ENCODE measurements at places on chromosomes 6 and 20.

DNA sequence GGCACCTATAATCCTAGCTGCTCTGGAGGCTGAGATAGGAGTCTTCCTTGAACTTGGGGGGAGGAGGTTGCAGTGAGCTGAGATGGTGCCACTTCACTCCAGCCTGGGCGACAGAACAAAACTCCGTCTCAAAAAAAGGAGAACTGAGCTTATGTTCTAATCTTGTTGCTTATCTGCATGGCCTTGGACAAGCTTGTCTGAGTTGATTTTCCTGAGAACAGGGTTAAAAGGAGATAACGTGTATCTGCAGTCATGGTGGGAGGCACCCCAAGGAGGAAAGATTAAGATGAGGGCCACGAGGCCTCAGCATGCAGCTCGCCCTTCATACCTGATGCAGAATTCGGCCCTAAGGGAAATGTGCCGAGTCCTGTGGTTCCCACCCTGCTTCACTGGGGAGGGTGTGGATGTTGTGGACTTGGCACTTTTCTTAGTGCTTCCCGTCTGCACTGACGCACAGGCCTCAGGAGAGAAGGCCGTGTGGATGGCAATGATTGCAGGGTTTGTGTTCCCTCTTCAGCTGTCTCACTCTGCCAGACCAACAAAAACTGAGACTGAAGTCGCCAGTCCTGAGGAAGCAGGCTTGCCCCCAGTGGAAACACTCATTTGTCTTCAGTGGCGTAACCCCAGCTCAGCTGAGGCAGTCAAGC lies 56.3 kb downstream of the EZR start:
- DNase-seq, result no peak

DNA sequence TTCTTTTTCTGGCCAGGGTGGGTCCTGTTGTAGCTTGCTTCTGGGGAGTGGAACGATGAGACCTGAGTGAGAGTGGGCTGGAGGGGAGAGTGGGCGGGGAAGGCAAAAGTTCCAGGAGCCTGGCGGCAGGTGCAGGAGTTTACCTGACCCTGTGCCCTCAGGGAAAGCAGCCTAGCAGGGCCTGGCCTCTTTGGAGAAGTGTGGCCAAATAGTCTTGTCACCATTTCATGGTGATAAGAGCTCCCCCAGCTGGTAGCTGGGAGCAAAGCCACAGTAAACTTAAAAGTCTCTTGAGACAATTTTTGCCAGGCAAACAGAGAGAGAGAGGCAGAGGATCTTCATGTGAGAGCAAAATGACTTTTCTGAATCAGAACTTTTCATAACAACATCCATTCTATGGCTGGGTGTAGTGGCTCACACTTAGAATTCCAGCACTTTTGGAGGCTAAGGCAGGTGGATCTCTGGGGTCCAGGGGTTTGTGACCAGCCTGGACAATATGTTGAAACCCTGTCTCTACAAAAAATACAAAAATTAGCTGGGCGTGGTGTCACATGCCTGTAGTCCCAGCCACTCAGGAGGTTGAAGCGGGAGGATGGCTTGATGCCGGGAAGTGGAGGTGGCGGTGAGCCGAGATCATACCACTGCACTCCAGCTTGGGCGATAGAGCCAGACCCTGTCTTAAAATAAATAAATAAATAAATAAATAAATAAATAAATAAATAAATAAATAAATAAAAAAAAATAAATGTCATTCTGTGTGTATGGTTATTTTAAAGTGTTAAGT lies 161.8 kb upstream of the SCGN start:
- peak; percentile 2 for DNase-seq

GRCh38 chr6:106623039-106623438 lies 6.3 kb downstream of the RTN4IP1 start:
- DNase-seq, result no peak

GRCh38 chr6:56368491-56368890 lies 121.1 kb upstream of the COL21A1 start:
- no peak for DNase-seq

DNA sequence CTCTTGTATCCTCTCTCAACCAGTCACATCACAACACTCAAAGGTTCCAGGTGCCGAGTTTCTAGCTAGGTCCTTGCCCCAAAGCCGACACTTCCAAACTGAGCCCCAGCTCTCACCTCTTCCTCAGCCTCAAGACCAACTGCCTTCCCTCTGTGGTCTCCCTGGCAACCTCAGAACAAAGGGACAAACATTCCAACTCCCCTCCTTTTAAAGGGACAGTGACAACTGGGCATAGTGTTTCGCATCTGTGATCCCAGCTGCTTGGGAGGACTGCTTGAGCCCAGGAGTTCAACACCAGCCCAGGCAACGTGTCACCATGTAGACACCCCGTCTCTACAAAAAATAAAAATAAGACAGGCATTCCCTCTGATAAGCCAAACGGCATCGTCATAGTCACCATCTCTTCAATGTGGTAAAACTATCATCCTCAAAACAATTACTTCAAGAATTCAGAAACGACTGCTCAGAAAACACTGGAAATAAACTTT lies 11.3 kb downstream of the DIDO1 start:
- DNase-seq, result no peak

GRCh38 chr6:124987291-124987690 lies 25.1 kb downstream of the RNF217 start:
- DNase-seq, result no peak

DNA sequence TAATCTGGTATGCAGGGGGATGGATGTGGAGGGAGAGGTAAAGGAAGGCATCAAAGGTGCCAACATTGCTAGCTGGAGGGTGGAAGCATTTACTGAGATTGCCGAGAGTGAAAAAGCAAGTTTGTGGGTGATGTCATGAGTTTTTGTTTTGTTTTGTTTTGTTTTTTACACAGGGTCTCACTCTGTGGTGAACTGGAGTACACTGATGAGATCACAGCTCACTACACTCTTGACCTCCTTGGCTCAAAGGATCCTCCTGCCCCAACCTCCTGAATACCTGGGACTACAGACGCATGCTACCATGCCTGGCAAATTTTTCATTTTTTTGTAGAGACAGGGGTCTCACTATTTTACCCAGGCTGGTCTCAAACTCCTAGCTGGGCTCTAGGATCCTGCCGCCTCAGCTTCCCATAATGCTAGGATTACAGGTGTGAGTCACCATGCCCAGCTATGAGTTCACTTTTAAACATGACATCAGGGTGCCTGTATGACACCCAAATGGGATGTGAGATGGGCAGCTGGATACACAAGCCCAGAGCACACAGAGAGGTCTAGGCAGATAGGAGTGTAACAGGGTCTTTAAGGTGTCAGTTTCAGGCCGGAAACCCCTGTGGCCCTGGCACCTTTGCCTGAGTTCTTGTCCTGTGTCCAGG lies 35.1 kb upstream of the HMGA1 start:
- DNase-seq, result no peak

DNA sequence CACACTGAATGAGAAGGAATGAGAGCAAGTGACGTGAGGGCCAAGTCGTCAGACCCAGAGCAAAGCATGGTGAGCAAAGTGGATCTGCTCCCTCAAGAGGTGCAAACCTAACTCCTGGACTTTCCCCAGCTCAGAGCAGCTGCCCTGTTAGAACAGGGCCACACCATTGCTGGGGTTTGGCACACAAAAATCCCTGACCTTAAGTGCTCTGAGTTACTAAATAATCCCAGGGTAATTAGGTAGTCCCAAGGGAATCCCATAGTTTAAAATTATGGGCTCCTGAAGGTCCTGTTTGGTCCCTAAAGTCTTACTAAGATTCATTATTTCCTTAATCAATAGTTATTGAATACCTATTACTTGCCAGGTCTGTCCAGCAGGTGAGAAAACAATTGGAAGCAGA lies 165.1 kb upstream of the TNFAIP3 start:
- no peak for DNase-seq

DNA sequence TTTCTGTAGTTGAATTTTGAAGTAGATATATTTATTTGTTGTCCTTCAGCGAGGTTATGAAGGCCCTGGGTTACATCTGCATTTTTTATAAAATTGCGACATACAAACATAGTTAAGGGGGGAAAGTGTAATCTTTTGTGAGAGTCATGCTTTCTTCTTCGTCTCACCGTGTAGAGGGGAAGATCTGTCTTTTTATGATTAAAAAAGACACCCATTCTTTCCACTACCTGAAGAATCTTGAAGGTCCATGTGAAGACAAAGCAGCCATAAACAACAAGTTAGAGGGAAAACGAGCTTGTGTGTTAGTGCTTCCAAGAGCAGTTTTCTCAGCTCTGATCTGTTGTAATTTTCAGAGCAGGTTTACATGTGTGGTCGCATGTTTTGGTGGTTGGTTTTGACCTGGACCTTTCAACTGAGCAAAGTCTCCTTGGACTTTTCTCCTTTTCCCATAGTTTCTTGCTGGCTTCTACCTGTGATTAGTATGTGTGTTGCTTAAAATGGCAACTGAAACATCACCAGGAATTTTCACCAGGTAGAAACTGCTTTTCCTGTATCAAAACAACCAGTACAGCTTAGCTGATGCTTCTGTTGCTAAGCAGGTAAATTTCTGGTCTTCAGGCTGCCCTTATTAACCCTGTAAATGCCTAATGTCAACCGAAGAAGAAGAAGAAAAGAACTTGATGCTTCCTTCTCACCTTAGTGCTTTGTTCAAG lies 37.3 kb downstream of the RREB1 start:
- DNase-seq, result no peak

DNA sequence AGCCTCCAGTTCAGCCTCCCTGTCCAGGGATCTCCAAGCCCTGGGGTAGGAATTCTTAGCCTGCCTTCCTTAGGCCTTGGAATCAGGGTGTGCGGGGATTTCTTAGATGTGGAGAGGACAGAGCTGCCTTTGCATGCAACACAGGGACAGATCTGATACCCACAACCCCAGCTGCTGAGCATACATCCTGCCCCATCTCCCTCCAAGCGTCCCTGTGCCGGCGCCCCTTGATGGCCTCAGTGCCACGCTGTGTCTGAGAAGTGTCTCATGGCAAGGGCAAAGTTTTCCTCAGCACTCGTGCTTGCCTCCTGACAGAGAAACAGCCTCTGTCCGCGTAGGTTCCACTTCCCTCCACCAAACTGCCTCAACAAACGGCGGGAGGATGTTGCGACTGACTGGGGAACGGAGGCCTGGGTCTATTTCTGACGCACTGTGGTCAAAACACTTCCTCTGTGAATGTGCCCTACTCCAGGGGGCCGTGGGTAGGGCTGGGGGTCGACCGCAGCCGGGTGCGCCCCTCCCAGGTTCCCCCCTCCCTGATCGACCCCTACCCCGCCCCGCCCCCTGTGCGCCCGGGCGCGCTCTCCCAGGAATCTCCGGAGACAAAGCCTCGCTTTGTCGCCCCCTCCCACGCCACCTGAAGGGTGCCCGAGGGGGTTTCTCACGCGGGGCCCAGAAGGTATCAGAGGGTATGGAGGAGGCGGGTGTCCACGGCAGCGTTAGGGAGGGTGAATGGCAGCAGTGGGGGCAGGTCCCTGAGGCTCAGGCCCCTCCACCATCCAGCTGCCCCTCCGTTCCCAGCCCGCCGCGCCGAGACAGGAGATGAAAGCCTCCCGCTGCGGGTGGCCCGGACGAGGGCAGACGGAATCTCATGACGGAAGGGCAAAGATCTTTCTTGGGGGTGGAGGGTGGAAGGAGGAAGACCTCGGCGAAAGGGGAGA lies 806 bp downstream of the MICAL1 start:
- DNase-seq, result no peak

GRCh38 chr6:111591901-111592461 lies 13.7 kb downstream of the TRAF3IP2 start:
- no peak for DNase-seq

DNA sequence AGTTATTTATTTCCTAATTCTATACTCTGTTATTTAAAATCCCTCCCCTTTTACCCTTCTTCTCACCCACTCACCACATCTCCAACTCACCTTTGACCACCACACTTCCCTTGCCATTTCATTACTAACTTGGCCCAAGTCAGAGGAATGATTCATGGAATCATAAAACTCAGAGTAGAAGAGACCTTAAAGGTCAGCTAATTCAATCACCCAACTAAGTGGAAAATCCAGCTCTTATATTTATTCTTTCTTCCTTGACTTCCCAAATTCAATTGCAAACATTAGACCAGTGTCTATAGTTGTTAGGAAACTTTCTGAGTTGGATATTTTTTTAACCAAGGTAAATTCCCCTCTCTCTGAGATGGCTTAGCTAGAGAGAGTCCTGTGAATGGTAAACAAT lies 26.5 kb upstream of the HEY2 start:
- DNase-seq, result no peak

- no peak for DNase-seq
Observed at GRCh38 chr20:52171025-52171424, 20.6 kb downstream of the ZFP64 start.

GRCh38 chr6:161584051-161584450 lies 310.2 kb upstream of the AGPAT4 start:
- DNase-seq, result no peak

Measured in stimulated activated CD8-positive, alpha-beta memory T cell treated with anti-CD3 and anti-CD28 coated beads, Interleukin-15, amount 100 ng/mL, for 24 hours (primary cell).